ENCODE measurements at places on chromosomes 5 and 9.

DNA sequence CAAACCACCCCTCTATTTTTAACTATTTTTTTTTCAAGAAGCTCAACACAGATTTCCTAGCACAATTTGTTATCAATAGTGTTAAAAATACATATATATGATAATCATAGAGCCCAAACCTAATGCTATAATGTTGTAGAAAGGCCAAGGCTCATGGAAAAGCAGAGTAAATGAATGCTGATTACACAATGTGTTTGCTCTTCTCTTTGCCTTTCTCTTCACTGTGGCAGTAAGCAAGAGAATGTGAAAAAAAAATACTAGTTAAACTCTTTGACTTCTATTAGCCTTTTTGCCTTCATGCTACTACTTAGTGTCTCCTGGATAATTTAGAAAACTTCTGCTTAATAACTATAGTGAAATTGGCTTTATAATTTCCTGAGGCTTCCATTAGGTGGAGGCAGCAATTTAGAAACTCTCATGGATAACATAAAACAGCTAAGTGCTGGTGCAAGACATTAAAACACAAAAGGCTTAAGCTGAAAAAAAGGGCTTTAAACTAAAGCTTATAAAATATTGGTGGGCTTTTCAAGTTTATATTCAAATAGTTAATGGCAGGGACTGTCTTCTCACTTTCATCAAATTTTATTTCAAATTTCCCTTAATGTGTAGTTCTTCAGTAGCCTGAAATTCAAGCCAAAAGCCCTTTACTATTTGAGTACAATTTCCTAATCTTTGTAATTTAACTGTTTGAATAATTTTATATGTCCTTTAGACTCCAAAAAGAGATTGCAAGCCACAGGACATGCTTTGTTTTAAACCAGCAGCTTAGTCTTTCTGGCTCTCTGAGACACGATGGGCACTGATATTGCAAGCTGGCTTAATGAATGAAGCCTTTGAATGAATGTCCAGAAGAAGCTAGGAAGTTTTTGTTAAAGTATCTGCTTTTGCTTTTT is 2031.8 kb upstream of the CDH6 start:
- DNase-seq = no peak

- DNase-seq = no peak
These were observed 11.4 kb upstream of the CRHBP start for GRCh38 chr5:76941442-76941841.

DNA sequence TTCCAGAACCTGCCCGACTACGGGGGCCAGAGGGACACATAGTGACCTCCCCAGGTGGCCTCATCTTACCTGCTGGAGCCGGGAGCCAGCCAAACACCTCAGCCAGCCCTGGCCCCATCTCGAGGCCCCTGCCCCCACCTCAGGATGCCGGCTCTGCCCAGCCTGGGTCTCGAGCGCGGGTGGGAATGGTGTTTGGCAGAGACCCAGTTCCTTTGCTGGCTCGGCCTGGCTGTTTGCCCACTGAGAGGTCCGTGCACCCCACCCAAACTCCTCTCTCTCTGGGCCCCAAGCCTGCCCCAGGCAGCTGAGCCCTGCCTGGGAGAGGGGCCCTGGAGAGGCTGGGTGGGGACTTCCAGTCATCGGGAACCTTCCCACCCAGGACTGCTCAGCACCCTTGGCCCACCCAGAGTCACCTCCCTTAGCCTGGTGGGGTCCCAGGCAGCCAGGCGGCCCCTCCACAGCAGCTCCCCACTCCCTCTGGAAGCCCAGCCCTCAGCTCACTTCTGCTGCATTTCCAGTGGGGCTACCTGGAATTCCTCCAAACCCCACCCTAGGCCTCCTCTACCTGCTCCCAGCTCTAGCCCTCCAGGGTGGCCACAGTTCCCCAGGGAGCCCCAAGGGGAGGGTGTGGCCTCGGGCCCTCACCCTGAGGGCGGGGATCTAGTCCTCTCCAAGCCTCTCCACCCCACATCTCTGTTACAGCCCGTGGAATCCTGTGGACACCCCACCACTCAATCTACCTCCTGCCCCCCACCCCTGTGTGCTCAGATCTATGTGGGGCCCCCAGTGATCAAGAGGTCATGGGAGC is 42.4 kb upstream of the UBAC1 start:
- no peak for DNase-seq

DNA sequence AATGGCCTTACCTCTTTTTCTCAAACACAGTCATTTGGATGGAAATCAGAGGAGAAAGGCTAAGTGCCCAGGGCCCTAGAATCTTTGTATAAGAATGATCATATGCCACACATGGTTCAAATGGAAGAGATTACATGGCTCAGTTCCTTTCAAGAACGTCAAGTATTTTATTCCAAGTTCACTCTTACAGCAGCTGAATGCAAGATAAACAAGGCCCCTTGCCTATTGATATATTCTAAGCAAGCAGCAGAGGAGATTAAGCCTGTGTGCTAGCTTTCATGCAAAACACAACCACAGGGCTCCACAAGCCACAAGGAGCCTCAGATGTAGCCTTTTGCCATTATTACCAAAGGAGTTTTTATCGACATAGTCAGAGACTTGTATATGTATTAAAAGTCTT is 55.3 kb upstream of the SLCO6A1 start:
- DNase-seq = no peak

GRCh38 chr5:81788329-81788728 is 37.4 kb upstream of the SSBP2 start:
- DNase-seq = no peak
